Sciatic nerve (tissue), 2 donors: ENCODE measurements at places on chromosomes 1 and 21. TPM values are rescaled to one million over a fixed set of nuclear protein-coding genes. Genes with fewer than 3 reads are reported as not detected.
A peak's percentile ranks its signal among the peaks of the same experiment; 100 is the strongest.

GRCh38 chr1:109902204-109902985, 8.3 kb upstream of the CSF1 start:
- no peak for DNase-seq

GRCh38 chr1:23198373-23198772, 18.9 kb downstream of the HTR1D start:
- DNase-seq: no peak

DNA sequence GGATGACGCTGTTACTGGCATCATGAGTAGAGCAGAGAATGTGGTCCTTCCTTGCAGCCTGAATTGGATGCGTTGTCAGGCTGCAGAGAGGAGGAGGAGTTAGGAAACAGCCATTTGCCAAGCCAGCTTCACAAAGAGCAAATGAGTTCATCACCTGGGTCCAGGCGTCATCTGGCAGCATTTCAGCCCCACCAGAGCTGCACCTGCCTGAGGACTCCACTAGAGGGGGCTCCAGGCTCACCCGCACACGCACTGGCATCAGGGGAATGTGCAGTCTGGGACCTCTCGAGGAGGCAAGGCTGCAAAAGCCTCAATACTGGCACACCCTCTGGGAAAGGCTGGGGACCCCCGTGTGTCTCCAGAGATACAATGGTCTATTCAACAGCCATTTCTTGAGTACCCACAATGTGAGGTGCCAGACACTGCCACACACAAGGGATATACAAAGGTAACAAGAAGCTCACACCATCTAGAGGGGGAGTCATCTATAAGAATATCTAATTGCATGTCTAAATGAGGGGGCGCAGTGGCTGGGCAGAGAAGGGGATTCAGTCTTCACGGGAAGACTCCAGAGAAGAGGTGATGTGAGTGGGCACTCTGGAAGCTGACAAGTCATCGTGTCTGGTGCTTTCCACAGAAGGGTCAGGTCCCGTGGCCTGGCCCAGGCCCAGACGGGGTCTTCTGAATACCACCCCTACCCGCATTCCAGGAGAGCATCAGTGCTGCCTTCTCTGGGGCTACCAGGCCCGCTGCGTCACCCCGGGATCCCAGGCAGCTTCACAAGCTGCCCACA, 53.5 kb upstream of the CNTN2 start:
- DNase-seq: peak; percentile 85

- DNase-seq: no peak
These were observed 33.9 kb upstream of the SELENON start for GRCh38 chr1:25765923-25766589.

The KCNT2 gene
- total RNA-seq: 10.6 TPM
